ENCODE measurements at places on chromosomes 6 and 20. TPM values are rescaled to one million over a fixed set of nuclear protein-coding genes. Genes with fewer than 3 reads are reported as not detected.
A peak's percentile ranks its signal among the peaks of the same experiment; 100 is the strongest.

FERMT1 gene
- total RNA-seq: 1.8 TPM

TNFRSF21 gene
- total RNA-seq: 4.5 TPM

VSTM2L gene
- 124 TPM for total RNA-seq

STX11 gene
- 1.5 TPM for total RNA-seq

SPATA25 gene
- total RNA-seq: 2.6 TPM

AFDN gene
- 48.6 TPM for total RNA-seq

CYP39A1 gene
- 7.1 TPM for total RNA-seq

NHSL1 gene
- total RNA-seq: 35.9 TPM

BPIFA1 gene
- not detected for total RNA-seq

PRSS16 gene
- 0.85 TPM for total RNA-seq

KCNQ2 gene
- total RNA-seq: 1.1 TPM

- no peak for DNase-seq
These were observed 738.2 kb downstream of the CD109 start for GRCh38 chr6:74434171-74434570.

- DNase-seq: no peak
These were observed 79.0 kb downstream of the MAN1A1 start for GRCh38 chr6:119270545-119270944.

DNA sequence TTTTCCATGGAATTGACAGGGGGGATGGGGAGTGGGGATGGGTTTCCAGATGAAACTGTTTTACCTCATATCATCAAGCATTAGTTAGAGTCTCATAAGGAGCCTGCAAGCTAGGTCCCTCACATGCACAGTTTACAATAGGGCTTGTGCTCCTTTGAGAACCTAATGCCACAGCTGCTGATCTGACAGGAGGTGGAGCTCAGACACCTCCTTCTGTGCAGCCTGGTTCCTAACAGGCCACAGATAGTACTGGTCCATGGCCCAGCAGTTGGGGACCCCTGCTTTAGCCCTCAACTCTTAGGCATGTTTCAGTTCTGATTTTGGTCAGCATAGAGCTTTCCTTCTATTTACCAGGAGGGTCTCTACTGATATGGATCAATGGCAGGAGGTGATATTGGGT, 251.6 kb downstream of the LAMA2 start:
- DNase-seq: no peak

DNA sequence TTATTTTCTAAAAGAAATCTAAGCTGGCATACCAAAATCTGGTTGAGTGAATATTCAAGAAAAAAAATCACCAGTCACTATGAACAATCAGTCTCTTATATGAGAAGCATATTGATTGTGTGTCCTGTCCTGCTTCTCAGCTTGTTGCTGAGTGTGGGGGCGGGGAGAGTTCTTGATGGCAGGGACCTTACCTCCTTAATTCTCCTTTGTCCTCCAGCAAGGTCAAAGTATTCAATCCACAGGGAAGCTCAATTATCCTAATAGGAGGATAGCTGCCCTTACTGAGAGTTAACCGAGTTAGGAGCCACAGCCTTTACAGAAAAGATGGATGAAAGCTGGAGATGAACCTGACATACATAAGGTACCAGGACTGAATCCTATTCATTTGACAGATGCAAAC, 154.0 kb downstream of the LY86 start:
- no peak for DNase-seq

DNA sequence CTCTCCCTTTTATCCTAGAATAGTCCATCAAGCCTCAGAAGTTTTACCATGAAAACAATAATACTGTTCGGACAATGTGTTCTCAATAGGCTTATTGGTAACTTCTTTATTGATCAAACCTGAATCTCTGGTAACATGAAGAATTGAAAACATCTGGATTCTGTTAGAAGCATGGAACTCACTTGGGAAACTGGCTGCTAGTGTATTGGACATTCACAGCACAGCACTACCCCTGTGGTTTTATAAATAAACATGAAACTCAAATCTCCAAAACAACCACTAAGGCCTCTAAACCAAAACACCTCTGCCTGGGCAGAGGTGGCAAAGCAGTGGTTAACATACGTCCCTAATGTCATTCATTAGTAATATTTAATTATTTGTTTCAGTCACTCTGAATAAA, 157.6 kb upstream of the KCNQ5 start:
- no peak for DNase-seq

GRCh38 chr20:57657535-57658446, 37.6 kb upstream of the ZBP1 start:
- DNase-seq: peak; percentile 71

DNA sequence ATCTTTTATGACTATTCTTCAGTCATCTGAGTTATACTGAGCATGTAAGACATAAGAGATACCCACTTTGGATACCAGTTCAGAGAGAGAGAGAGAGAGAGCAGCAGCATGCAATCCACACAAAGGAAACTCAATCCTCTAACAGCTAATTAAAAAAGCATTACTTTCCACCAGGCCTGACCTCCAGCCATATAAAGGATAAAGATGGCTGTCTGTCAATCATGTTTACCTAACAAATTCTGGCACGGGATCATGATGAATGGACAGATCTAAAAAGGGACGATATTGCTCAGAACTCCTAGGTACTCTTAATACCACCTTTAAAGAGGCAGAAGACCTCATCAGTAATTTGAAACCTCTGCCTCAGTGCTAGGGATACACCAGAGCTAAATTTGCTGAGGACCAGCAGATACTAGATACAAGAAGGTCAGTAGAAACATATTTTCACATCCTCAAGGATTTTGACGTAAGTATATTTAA, 159.2 kb downstream of the RPS12 start:
- DNase-seq: no peak

- no peak for DNase-seq
These were observed 97.3 kb downstream of the NRSN1 start for GRCh38 chr6:24223115-24223919.

GRCh38 chr6:147341486-147341885, 137.3 kb downstream of the STXBP5 start:
- no peak for DNase-seq

GRCh38 chr6:68973066-68973465, 338.0 kb downstream of the ADGRB3 start:
- no peak for DNase-seq

GRCh38 chr6:23086100-23086499, 516.7 kb downstream of the HDGFL1 start:
- no peak for DNase-seq

DNA sequence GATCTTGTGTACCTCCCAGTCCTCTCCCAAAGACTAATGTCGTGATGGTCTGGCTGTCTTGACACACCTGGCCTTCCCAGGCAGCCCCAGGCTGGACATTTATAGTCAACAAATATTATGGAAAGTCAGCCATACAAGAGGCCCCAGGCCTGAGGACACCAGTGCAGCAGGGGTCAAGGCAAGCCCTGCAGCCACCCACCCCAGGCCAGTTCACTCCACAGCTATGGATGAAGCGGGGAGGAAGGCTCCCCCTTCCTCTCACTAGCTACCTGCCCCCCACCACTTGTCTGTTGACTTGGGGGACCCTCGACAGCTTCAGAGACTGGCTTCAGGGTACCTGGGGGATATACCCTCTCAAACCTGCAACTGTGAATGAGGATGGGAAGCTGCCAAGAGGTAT, 132.1 kb downstream of the MRPL14 start:
- DNase-seq: no peak

DNA sequence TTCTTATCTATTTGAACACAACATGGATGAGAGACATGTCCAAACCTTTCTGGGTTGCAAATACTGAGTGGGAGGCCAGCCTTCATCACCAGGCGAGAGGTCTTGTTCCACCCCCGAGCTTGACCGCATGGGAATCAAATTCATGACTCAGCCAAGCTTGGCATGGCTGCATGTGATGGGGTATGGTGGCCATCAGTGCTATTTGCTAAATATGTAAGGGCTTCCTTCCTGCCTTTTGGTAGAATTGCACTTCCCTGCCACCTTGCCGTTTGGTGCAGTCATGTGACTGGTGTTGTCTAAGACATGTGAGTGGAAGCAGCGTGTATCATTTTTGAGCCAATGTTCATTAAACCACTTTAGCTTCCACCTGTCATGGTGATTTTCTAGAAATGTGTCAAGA, 508.9 kb upstream of the SULF2 start:
- no peak for DNase-seq

- no peak for DNase-seq
These were observed 173.9 kb downstream of the QKI start for GRCh38 chr6:163588220-163588919.

DNA sequence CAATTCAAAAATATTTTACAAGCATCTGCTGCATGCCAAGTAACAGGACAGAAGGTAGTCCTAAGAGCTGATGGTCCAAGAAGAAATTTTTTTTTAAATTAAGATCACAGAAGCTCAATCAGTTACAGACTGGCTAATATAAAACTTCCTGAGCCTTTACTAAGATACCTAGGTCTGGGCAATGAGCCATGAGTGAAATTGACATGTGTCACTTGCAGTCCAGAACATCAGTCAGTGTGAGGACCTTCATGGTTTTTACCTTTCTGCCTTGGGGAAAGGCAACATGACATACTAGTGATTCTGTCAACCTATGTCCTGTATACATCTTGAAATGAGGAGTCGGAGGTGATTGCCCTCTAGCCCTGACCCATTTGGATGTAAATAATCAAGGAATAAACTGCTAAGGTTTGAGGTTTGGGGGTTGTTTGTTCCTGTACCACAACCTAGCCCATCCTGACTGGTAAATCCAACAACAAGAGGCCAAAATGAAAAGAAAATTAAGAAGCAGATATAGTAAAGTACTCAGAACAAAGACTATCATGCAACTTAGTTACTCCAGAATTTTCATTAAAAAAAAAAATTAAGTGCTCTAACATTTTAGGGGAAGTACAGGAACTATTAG, 70.0 kb downstream of the CNKSR3 start:
- no peak for DNase-seq

DNA sequence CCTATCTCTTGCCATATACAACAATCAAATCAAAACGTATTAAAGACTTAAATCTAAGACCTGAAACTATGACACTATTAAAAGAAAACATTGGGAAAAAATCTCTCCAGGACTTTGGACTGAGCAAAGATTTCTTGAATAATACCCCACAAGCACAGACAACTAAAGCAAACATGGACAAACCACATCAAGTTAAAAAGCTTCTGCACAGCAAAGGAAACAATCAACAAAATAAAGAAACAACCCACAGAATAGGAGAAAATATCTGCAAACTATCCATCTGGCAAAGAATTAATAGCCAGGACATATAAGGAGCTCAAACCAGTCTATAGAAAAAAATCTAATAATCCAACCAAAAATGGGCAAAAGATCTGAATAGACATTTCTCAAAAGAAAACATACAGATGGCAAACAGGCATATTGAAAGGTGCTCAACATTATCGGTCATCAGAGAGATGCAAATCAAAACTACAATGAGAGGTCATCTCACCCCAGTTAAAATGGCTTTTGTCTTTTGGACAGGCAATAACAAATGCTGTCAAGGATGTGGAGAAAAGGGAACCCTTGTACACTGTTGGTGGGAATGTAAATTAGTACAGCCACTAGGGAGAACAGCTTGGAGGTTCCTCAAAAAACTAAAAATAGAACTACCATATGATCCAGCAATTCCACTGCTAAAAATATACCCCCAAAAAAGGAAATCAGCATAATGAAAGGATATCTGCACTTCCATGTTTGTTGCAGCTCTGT, 76.2 kb downstream of the SNX5 start:
- DNase-seq: no peak

GRCh38 chr20:10857352-10858070, 183.7 kb upstream of the JAG1 start:
- DNase-seq: no peak

- DNase-seq: peak; percentile 35
These were observed 227.5 kb upstream of the MYLIP start for GRCh38 chr6:15901141-15902115.

DNA sequence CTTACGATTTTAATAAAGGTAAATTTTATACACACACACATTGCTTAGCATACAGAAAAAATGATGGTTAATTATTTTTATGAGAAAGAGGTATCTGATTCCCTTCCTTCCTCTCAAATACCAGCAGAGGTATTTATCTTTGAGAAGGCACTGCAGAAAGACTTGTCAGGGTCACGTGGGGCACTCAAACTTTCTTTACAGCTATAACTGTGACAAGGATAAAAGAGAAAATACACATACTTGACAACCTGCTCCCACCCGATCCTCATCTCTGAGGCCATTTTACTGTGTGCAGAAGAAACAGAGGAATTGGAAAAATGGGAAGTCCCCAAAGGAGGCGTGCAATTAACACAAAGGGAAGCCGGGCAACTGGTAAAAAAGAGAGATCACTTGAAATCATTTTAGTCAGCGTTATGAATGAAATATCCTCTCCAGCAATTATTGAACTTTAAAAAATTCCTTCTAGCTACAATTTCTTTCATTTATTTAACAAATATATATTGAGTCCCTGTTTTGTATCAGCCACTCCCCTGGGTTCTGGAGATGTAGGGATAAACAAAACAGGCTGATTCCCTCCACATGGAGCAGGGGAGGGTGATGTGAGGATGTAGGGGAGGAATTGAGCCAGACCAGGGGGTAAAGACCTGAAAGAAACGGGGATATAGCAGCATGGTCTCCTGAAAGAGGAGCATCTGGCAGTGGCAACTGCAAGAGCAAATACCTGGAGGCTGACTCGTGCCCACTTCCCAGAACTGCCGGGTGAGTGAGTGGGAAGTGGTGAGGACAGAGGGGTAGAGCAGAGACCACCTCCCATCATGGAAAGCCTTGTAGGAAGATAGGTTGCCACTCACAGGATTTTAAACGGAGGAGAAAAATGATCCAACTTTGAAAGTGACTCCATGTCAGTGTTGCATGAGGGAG, 510.3 kb downstream of the KIF16B start:
- DNase-seq: no peak

DNA sequence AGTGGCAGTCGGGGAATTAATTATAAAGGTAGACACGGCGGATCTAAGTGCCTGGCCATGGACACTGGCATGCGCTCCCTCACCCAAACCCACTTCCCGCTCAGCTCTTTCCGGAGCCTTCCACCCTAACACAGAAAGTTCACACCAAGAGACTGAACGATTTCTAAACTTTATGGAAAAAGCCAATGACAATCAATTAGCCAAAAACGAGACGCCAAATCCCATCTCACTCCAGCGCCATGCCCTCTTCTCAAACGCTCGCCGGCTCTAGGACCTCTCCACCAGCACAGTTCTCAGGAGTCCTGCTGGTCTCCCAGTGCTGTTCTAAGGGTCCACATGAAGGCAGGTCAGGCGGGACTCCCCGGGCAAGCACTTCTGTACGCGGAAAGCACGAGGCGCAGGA, 641 bp downstream of the SF3B5 start:
- no peak for DNase-seq

GRCh38 chr6:35501784-35502183, 4.9 kb upstream of the TEAD3 start:
- peak; percentile 10 for DNase-seq

Measured in right cardiac atrium (tissue), 5 donors.